Activated naive CD8-positive, alpha-beta T cell treated with anti-CD3 and anti-CD28 coated beads, Interleukin-2, amount 50 U/mL, for 16 hours (primary cell): ENCODE measurements at places on chromosomes 7 and 10.

DNA sequence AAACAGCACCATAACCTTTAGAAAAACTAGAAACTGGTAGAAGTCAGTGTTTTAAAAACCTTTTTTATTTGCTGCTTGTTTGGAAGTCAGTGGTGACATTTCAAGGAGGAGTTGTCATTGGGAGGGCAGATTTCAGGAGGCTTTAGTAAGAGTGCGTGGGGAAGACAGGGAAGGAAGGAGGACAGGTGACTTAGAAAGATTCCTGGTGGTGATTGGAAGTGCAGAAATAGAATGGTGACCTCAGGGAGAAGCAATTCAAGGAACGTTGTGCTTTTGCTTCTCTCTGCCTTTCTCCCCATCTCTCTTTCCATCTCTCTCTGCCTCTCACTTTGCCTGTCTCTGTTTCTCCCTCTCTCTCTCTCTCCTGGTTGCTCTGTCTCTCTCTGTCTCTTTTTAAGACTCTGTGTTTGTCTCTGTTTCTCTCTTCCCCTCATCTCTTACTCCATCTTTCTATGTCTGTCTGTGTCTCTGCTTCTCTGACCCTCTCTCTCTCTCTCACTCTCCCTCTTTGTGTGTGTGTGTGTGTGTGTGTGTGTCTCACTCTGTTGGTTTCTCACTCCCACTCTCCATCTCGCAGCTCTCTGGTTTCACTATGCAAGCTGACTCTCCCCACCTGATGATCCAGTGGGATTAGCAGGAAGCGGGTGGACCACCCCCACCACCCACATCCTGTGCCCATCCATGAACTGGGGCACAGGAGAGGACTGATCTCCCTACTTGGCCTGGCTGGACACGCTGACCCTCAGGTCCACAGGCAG is 10.9 kb upstream of the PFKP start:
- no peak for DNase-seq

DNA sequence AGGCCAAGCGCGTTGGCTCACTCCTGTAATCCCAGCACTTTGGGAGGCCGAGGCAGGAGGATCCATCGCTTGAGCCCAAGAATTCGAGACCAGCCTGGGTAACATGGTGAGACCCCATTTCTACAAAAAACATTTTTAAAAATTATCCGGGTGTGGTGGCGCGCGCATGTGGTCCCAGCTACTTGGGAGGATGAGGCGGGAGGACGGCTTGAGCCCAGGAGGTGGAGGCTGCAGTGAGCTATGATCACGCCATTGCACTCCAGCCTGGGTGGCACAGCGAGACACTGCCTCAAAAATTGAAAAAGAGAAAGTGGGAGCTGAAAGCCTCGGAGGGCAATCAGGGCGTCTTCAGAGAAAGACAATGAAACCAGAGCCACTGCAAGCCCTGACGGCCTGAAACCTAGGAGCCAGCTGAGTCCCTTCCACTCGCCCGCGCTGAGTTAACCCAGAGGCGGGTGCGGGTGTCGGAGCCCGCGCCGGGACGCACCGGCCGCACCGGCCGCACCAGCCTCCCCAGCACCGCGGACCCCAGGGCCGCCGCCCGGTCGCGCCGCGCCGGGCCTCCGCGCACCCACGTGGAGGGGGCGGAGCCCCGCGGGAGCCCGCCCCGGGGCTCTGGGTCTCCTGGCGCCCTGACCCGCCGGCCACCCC is 22.4 kb downstream of the ZFAND2A start:
- no peak for DNase-seq

DNA sequence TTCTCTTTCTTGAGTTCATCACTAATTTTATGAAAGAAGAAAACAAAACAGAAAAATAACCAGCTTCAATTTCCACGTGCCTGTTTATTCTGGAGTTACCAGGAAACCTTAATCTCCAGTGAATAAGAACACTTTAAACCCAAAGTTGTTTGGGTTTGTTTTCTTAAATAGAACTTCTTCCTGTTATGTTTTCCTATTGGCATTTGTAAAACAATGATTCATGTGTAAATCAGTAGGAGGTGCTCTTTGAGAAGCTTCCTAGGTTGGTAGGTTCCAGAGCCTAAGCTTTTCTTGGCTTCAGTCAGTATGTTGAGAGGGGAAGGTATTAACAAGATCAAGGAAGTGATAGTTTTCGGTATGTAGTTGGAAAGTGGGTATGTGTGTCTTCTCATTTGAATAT is 119.0 kb downstream of the BICC1 start:
- no peak for DNase-seq

DNA sequence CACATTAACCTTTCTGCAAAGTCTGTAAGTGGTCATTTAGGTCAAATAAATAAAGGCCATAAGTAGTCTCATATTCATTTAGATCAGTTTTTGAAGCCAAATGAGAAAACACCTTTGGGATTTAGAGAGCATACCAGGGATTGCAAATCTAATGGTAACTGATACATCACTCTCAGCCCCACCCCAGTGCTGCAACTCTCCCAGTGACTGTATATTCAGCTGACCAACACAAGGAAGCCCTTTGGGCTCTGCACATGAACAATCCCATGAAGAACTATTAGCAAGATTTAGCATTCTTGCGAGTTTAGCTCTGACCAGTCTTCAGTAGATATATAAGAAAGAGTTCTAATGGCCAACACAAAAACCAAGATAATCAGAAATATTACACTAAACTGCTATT is 252.3 kb downstream of the CSTF2T start:
- no peak for DNase-seq

GRCh38 chr7:4190010-4190981 is 491.8 kb upstream of the FOXK1 start:
- no peak for DNase-seq

GRCh38 chr7:116621649-116622048 is 50.3 kb upstream of the MET start:
- no peak for DNase-seq

GRCh38 chr10:12334186-12334530 is 15.2 kb upstream of the CAMK1D start:
- DNase-seq, result no peak

- DNase-seq, result no peak
These were observed 178.3 kb downstream of the CDCA7L start for GRCh38 chr7:21767300-21767900.

DNA sequence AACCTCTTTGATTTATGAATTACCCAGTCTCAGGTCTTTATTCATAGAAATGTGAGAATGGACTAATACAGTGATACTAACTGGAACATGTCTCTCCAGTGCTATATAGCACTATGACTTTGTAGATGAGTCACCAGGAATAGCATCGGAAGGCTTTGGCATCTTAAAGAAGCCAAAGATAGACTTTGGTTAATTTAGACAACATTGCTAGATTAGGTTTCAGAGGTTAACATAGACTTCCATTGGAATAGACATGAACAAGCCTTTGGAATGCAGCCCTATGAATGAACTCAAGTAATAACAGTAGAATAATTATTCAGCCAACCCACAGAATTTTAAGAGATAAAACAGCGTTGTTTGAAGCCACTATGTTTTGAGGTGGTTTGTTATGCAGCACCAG is 169.2 kb downstream of the HGF start:
- no peak for DNase-seq

DNA sequence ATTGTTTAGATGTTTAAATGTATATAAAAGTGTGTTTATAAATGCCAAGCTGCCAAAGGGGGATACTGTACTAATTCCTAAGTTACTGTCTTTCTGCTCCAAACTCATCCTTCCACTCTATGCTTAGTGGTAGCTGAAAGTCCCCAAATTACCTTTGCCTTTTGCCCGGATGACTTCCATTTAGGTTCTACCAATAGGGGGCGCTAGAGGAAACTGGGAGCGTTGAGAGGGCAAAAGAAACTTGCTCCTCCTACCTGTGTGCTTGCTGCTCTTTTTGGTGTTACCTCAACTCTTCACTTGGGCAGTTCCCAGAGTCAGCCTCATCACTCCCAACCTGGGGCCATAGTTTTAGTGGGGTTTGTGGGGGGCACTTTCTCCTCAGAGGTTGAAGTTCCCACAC is 5.9 kb upstream of the OR2A25 start:
- no peak for DNase-seq

- no peak for DNase-seq
These were observed 18.7 kb upstream of the CRHR2 start for GRCh38 chr7:30700941-30701340.

- no peak for DNase-seq
These were observed 18.5 kb upstream of the C7orf33 start for GRCh38 chr7:148572067-148572522.

GRCh38 chr10:44856696-44857095 is 54.4 kb upstream of the TMEM72 start:
- DNase-seq, result no peak

GRCh38 chr7:105916603-105917002 is 40.2 kb upstream of the ATXN7L1 start:
- no peak for DNase-seq

DNA sequence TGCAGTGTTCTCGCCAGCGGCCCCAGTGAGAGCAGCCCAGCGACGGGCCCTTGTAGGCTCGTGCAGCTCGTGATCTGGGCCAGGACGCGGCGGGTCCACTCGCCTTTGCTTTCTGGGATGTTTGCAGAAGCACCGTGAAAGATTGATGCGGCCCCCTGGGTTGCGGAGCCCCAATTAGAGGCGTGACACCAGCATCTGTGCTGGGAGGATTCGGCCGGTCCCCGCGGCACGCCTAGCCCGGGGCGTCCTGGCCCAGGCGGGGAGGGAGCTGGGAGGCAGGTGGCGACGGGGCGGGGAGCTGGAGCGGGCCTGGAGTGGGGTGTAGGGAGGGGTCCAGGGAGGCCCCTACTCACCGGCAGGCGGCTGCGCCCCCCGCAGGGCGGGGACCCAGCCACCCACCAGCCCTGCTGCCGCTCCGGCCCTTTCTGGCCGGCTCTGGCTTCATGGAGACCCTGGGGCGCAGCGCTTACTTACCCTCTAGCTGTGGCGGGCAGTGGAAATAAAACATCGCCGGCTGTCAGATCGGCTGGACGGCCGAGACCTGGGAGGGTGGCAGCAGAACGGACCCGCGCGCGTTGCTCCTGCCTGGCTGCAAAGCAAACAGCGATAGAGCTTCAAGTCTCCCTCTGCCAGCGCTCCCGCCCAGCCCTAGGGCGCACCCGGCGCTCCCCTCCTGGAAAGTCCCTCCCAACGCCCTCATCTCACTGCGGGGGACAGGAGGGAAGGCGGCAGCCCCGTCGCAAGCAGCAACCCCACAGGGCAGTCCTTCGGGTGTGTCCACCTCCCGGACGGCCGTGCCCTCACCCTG is 752 bp downstream of the DRGX start:
- DNase-seq, result no peak

DNA sequence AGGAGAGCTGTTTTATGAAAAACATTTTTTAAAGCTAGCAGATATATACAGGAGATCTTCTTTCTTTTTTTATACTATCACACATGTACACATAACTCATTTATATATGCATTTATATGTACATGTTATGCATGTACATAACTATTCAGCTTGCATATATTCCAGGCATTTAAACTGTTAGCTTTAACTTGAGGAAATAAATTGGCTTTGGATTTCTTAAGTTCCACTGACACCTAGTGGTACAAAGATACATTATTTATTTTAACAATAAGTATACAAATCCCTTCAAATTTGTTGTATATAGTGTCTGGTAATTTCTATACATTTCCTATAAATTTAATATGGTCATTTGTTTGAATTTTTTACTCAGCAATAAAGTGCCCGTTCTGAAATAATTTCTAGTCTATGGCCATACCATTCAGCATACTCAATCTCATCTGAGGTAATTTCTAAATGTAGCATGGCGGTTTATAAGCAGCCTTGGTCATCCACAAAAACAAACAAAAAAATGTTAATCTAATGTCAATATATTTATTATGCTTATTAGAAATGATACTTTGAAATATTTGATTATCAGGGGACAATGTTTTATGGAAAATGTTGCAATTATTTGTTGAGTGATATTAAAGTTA is 11.6 kb downstream of the ZDHHC6 start:
- no peak for DNase-seq

DNA sequence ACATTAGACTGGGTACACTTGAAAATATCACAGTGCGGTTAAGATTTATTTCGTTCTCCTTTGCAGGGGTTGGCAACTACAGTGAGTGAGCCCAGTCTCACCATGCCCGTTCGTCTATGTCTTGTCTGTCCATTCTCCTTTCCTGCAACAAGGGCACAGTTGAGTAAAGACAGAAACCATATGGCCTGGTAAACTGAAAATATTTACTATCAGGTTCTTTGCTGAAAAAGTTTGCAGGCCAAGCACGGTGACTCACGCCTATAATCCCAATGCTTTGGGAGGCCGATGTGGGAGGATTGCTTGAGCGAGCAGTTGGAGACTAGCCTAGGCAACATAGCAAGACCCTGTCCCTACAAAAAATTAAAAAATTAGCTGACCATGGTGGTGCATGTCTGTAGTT is 11.4 kb upstream of the KCTD7 start:
- DNase-seq, result no peak
